Liver (tissue), 10 donors: ENCODE measurements at places on chromosomes 11 and 22.

GRCh38 chr11:14435717-14436512 is 63.7 kb downstream of the COPB1 start:
- H3K4me1 ChIP-seq: no peaks in the 10 kb centered on the region

DNA sequence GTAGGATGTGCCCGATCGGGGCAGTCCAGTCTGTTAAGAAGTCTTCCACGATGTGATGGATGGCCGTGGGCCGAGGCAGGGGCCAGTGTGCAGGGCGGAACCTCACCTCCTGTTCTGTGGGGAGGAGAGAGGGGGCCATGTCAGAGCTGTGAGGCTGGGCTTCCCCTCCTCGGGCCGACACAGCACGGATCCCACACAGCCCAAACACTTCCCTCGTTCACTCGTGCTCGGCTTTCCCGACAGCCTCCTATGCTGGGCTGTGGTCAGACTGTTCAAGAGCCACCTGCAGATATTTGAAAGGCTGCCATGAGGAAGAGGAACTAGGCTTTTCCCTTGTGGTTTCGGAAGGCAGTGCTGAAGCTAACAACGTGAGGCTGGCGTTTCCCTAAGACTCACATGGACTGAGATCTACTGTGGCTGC is 12.3 kb upstream of the TXN2 start:
- no peaks in the 10 kb centered on the region for H3K27me3 ChIP-seq
- no peak overlapping the region for H3K4me3 ChIP-seq
- H3K4me1 ChIP-seq: no peaks in the 10 kb centered on the region
- peaks cover 2% of the 10 kb centered on the region for H3K36me3 ChIP-seq

DNA sequence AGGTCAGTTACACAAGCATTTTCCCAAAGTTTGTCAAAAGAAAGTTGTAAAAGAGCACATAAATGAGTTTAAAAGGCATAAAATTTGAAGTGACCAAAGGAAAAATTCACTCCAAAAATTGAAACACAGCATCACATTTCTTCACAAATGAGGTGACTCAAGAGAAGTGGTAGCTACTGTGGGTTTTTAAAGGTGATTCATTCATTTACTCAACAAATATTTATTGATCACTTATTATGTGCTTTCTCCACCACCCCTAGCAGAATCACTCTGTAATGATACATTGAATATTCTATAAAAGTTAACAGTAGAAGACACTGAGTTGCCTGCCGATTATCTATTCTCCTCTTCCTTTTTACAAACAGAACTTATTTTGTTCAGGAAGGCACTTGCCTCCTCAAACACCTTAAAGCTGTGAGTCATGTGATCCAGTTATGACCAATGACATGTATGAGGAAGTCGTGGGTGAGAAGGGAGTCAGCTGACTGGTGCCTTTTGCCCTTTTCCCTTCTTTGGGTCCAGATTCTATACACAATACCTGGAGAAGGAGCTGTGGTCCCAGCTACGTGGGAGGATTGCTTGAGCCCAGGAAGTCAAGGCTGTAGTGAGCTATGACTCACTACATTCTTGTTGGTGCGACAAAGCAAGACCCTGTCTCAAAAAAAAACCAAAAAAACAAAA is 67.7 kb upstream of the CLNS1A start:
- H3K4me1 ChIP-seq: no peaks in the 10 kb centered on the region
- no peak overlapping the region for H3K27ac ChIP-seq
- H3K27me3 ChIP-seq: no peaks in the 10 kb centered on the region

GRCh38 chr11:95375886-95376285 is 144.9 kb upstream of the SESN3 start:
- H3K4me3 ChIP-seq: no peak overlapping the region
- H3K4me1 ChIP-seq: no peaks in the 10 kb centered on the region
- H3K36me3 ChIP-seq: no peaks in the 10 kb centered on the region
- H3K27me3 ChIP-seq: no peaks in the 10 kb centered on the region

DNA sequence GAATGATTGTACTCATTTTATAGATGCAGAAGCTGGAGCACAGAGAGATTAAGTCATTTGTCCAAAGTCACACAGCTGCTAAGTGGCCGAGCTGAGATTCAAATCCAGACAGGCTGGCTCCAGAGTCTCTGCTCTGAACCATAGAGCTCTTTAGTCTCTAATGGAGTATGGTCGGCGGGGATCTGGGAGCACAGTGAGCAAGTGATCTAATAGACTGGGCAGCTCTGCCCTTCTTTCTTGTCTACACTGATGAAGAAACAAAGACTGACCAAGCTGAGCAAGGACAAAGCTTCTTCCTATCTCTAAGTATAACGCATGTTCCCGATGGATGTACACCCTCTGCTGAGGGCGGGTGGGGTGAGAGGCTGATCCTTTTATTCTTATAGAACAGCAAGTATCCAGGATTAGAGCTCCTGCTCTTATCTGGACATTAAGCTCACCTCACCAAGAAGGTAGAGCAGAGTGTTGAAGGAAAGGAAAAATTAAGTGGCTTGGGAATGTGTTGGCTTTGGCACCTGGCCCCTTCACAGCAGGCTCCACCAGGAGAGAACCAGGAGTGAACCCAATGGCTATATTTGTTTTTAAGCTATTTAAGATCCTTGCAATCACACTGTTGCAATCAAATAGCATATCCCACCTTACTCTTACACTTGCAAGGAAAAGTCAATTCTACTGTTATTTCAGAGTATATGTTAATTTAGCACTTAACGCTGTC is 68.7 kb downstream of the ETS1 start:
- no peaks in the 10 kb centered on the region for H3K36me3 ChIP-seq
- peak overlapping the region; percentile 94 for H3K27ac ChIP-seq
- no peaks in the 10 kb centered on the region for H3K4me1 ChIP-seq
- DNase-seq: no peak
- H3K27me3 ChIP-seq: no peaks in the 10 kb centered on the region

- peak; percentile 65 for DNase-seq
- peaks cover 3% of the 10 kb centered on the region for H3K36me3 ChIP-seq
- H3K4me3 ChIP-seq: no peak overlapping the region
- no peaks in the 10 kb centered on the region for H3K27me3 ChIP-seq
- H3K27ac ChIP-seq: peak overlapping the region; percentile 82
- H3K4me1 ChIP-seq: peaks cover 59% of the 10 kb centered on the region
Measured at GRCh38 chr11:130144141-130144540, 15.4 kb upstream of the ST14 start.

- no peaks in the 10 kb centered on the region for H3K36me3 ChIP-seq
- DNase-seq: no peak
- no peaks in the 10 kb centered on the region for H3K27me3 ChIP-seq
- no peak overlapping the region for H3K4me3 ChIP-seq
- H3K27ac ChIP-seq: no peak overlapping the region
Measured at GRCh38 chr22:31140746-31141145, 438 bp upstream of the PLA2G3 start.
